ENCODE measurements at places on chromosomes 11 and 22.

DNA sequence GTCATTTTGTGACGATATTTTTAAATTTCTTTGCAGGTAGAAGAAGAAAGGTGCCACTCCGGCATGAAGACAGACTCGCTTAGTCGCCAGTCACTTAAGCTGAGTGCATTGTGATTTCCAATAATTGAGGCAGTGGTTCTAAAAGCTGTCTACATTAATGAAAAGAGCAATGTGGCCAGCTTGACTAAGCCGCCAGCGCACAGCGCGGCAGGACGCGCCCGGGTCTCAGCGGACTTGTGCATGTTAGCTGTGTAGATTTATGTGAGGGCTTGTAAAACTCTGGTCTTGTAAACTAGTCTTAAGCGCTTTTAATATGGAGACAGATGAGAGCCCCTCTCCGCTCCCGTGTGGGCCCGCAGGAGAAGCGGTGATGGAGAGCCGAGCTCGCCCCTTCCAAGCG lies 5.6 kb downstream of the DGCR8 start:
- DNase-seq, result no peak

DNA sequence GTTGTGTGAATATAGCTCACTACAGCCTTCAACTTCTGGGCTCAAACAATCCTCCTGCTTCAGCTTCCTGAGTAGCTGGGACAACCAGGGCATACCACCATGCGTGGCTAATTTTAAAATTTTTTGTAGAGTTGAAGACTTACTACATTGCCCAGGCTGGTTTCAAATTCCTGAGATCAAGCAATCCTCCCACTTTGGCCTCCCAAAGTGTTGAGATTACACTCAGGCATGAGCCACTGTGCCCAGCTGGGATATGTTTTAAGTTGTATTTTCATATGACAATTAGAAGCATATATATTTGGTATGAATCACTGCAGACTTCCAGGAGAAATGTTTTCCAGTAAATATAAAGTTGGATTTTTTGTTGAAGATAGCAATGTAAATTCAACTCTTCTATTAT lies 15.4 kb downstream of the DDX10 start:
- no peak for DNase-seq

GRCh38 chr11:78038697-78039313 lies 15.7 kb upstream of the KCTD14 start:
- no peak for DNase-seq

DNA sequence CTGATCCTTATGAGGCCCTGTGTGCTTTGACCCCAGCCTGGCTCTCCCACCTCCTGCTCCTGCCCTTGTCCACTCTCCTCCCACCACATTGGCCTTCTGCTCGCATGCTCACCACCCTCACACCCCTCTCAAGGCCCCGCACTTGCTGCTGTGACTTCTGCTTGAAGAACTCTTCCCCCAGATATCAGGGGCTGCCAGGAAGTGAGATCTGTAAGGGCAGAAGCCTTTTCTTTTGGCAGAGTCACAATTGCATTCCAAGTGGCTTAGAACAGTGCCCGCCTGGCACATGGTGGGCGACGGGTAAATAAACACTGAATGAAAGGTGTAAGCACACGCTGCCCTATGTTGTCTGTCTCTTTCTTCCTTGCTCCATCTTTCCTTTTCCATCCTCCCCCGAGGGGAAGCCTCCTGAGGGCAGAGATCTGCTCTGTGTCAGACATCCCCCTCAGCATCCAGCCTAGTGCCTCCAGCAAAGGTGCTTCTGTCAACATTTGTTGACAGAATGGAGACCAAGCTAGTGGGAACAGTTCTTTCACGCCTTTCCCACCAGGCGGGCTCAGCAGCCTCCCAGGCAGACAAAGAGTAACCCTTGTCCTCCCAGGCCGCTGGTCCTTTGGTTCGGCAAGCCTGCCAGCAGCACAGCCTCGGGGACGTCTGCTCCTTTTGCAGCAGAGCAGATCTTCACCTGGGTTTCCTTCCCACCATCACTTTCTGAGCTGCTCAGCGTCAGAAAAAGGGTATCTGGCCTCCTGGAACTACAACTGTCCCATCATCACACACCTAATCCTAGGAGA lies 10.0 kb upstream of the PEX26 start:
- no peak for DNase-seq

DNA sequence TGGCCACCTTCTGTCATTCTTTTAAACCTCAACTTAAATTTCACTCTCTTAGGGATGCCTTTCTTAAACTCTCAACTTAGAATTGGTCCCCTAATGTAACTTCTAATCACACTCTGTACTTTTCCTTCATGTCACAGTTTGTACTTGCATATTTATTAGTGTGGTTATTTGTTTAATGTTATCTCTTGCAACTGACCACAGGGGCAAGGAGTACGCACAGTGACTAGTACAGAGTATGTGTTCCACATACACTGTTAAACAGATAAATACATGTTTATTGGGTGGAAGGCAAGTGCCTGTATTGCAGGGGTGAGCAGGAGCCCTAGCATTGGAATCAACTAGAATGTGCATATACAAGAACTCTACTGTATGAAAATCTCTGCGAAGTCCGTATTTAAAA lies 554.0 kb downstream of the INSC start:
- no peak for DNase-seq

DNA sequence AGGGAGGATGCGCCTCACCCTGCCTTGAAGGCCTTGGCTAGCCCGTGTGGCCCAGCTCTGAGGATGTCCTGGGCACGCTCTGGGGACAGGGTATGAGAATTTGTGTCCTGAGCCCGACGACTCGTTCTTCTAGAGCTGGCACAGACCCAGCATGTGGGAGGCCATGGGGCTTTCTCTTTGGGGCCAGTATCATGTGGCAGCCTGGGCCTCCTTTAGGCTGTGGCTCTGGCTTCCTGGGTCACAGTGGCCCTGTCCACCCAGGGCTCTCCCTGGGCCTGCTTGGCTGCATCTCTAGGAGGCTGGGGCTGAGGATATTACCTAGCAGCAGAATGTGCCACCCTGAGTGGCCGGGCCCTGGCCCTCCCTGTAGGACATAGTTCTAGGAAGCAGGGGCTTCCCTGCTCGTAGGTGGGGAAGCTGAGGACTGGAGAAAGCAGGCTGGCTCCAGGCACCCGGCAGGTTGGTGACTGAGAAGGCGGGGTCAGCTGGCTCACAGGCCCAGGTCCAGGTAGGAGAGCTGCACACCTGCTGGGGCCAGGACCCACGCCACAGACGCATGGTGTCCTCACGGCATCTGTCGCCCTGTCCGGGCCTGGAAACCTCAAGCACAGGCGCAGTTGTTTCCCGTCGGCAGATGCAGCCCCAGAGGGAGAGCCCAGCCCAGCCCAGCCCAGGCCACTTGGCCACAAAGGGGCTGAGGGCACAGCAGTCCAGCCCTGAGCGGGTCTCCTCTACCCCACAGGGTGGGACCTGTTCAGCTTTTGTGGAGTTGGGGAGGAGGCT lies 6.8 kb downstream of the CCDC188 start:
- no peak for DNase-seq

DNA sequence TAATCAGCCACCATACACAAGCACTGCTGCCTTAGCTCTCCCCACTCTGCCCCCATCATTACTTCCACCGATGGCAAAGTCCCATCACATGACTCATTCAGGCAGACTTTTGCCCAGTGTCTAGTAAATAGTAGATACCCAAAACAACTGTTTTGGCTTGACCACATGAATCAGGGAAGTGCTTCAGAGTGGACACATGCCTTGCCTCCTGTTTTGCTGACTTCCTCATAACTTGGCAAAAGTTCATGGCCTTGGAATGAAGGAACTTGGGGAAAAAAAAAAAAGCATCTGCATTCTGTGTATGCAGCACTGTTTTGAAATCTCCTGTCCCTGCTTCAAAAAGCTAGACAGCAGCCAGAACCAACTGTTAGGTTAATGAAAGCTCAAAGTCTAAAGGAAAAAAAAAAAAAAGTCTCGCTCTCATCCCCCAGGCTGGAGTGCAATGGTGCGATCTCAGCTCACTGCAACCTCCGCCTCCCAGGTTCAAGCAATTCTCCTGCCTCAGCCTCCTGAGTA lies 335.3 kb downstream of the FAM181B start:
- DNase-seq, result no peak

DNA sequence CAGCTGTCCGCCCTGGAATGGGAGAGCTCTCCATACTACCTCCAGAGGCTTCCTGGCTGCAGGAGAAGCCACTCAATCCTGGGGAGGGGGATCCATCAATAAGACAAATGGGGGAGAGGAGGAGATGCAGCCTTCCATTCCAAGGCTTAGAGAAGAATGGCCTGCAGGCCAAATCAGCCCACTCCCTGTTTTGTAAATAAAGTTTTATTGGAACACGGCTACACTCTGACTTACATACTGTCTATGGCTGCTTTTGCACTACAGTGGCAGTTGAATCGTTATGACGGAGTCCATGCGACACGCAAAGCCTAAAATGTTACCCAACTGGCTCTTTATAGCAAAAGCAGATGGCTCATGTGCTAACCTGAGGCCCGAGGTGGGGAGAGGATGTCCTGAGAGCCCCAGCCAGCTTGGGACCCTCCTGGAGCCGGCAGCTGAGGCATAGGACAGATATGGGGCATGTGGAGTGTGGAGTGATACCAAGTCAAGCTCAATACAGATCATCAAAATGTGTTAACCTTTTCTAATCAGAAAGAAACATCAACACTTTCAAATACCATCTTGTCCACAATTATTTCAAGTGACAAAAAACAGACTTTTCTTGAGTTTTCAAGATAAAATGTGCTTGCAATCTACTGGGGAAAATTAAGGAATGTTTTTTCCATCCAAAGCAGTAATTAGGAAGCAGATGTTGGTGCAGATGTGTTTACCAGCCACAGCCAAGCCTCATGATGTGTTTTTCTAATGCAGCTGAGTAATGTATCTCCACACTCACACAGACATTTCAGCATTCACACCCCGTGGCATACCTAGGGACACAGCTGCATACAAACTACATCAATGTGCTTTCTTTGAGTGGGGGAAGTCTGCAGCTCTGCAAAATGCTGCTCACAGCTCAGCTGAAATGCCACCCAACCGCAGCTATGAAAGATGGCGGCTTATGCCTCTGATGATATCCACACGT lies 181.6 kb downstream of the SHANK2 start:
- no peak for DNase-seq

- DNase-seq, result no peak
Measured at GRCh38 chr22:49505337-49506009, 322.2 kb downstream of the BRD1 start.

DNA sequence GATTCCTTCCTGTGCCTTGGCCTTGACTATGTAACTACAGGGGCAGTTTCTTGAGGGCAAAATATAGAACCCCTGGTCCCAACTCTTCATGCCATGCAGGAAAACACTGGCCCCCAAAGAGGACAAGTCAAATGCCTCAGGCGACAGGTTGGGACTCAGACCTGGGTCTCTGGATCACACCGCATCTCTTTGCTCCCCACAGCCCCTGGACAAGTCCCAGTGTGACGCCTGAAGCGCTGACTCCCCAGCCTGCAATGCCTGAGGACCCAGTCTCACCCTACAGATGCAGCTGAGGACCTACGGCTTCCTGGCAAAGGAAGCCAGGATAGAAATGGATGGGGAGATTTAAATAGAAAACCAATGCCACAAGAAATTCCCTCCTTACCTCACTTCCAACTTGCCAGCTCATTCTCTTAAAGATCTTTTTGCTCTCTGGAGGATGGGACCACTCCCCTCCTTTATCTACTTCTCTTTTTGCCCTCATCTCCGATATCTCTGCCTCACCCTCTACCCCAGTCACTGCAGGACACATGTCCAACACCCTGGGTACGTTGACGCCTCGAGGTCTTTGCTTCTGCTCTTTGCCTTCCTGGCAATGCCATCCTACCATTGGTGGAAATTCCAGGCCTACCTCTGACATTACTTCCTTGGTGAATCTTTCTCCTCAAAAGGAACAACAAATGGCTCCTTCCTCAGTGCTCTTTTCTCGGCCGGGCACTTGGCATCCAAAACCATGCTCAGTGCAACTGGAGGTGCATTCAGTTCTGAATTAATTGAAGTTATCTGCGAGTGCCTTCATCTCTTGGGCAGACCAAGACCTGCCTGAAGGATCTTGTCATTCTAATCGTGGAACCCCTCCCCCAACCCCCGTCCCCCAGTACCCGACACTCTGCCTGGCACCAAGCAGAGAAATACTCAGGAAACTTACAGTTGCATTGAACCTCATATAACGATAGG lies 2.0 kb upstream of the PRDM11 start:
- no peak for DNase-seq

DNA sequence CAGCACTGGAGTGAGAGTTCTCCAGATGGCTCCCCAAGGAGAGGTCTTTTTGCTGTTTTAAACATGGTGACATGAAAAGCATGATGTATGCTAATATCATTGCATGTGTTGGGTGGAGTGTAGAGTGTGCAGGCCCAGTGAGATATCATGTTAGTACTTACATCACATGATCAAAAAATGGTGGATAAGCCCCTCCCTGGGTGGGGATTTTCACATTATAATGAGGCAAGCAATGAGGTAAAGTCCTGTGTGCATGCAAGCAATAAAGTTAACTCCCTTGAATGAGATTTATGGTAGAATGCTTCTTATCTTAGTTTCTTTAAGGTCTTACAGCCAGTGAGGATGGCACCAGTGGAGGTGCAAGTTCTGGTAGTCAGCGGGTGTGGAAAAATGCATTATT lies 8.5 kb downstream of the FAM111B start:
- no peak for DNase-seq

- DNase-seq, result no peak
Measured at GRCh38 chr11:105609341-105609781, 512 bp upstream of the GRIA4 start.

- DNase-seq, result no peak
Measured at GRCh38 chr22:25795478-25795877, 53.5 kb downstream of the MYO18B start.

DNA sequence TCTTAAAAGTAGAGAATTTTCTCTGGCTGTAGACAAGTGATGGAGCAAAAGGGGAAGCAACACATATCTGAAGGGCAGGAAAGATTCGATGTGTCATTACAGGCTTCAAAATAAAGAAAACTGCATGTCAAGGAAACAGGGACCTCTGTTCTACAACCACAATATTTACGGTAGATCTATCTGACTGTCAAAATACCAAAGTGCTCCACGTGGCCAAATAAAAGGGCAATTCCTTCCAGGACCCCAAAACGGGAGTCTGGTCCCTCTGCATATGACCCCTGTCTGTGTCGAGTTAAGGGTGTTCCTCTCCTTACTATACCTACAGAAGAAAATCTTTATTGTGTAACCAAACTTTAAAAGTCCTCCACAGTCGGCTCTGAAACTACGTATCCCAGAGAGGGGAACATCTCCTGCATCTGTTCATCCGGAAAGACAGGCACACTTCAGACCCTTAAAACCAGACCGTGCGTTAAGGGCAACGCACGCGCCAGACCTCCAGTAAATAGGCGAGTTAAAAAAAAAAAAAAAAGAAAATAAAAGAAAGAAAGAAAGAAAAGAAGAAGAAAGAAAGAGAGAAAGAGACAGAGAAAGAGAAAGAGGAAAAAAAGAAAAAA lies 756 bp downstream of the CLNS1A start:
- DNase-seq, result no peak

- DNase-seq, result no peak
Measured at GRCh38 chr22:41793871-41794270, 6.6 kb upstream of the CCDC134 start.

Measured in GM12864 (cell line).